ENCODE measurements at places on chromosomes 2 and 18.

- no peak for DNase-seq
Observed at GRCh38 chr2:99354070-99354469, 16.9 kb downstream of the EIF5B start.

- DNase-seq, result peak; percentile 29
Observed at GRCh38 chr2:144679942-144680341, 160.0 kb upstream of the ZEB2 start.

GRCh38 chr18:37694516-37694915, 128.9 kb upstream of the CELF4 start:
- no peak for DNase-seq

- DNase-seq, result peak; percentile 84
Observed at GRCh38 chr2:100260712-100261620, 61.3 kb downstream of the LONRF2 start.

GRCh38 chr2:237738255-237738654, 60.3 kb upstream of the RBM44 start:
- DNase-seq, result no peak

DNA sequence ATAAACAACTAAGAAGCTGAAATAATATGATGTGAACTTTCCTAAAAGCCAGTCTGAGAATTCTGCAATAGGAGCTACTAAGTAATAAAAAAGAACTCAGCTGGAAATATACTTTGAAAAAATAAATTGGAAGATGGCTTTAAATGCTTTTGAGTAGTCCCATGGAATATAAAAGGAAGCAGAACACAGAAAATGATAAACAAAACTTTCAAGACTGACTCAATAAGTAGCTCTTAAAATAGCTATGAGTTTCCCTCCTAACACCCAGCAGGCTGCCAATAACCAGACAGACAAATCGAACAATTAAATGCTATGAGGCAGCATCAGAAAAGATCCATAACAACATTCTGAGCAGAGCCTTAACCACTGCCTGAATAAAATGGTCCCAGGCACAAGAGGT, 319.9 kb downstream of the DPP10 start:
- no peak for DNase-seq

GRCh38 chr18:75167759-75168618, 41.0 kb downstream of the PTGR3 start:
- DNase-seq, result no peak

GRCh38 chr18:67589325-67589724, 72.8 kb upstream of the DSEL start:
- no peak for DNase-seq

- no peak for DNase-seq
Observed at GRCh38 chr2:73922681-73923080, 4.0 kb upstream of the DGUOK start.

DNA sequence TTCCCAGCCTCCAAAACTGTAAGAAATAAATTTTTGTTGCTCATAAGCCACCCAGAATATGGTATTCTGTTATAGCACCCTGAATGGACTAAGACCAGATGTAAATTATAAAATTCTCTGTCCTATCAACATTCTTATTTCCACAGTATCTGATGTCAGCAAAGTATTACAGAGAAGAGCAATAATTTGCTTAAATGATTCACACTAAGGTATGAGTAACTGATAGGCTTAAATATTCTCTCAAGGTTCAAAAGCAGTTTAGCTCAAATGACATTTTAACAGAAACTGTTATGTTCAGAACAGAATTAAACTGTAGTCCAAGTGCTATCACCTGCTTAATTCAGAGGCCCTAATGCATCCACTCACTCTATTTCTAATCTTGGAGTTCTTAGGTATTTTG, 12.8 kb downstream of the SESTD1 start:
- DNase-seq, result no peak

GRCh38 chr2:96831679-96832078, 12.1 kb downstream of the ANKRD23 start:
- DNase-seq, result no peak

DNA sequence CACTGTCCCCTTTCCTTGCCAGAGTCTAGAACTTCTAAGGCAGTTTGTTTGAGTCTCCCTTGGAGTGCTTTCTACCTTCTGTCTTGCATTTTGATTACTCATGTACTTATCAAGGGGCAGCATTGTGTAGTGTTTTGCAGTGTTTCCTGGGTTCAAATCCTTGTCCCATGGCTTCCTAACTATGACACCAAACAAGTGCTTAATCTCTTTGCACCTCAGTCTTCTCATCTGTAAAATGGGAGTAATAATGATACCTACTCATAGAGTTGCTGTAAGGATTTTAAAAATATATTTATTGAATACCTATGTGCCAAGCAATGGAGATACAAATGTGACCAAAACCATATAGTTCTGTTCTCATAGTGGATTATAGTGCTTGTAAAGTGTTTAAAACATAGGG, 105.5 kb upstream of the PKDCC start:
- DNase-seq, result no peak

- DNase-seq, result no peak
Observed at GRCh38 chr2:39994151-39994550, 215.1 kb upstream of the THUMPD2 start.

- DNase-seq, result no peak
Observed at GRCh38 chr2:9091811-9092210, 88.3 kb upstream of the MBOAT2 start.

DNA sequence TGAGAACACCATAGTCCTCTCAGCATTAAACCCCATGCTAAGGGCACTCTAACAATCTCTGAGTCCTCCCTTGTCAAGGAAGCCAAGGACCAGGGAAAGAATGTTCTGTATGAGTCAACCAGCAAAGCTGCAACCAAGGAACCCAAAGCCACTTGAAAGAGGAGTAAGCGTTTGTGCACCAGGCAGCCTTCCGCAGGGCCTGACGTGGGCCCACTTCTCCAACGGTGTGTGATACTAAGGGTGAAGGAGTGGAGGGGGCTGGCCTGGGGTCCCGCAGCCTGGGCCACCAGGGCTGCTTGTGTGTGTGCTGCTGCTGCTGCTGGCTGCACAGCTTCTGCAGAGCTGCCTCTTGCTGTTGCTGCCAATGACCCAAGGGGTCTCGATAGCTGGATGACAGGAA, 30.1 kb upstream of the GALNT14 start:
- no peak for DNase-seq

GRCh38 chr2:191319186-191319585, 74.0 kb downstream of the MYO1B start:
- DNase-seq, result no peak

- no peak for DNase-seq
Observed at GRCh38 chr18:48931680-48932461, 18.9 kb downstream of the SMAD7 start.

DNA sequence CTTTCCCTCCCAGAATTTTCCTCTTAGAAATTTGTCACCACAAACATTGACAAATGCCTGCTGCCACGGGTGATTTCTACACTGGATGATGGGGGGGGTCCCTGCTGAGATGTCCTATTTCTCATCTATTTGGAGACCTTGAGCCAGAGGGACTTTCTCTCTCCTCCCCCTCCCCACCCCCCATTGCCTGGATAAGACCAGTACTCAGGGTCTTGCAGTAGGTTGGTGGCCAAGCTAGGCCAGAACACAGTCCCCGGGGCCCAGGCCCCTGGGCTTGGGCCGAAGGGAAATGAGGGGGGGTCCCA, 560 bp upstream of the DUSP2 start:
- no peak for DNase-seq

DNA sequence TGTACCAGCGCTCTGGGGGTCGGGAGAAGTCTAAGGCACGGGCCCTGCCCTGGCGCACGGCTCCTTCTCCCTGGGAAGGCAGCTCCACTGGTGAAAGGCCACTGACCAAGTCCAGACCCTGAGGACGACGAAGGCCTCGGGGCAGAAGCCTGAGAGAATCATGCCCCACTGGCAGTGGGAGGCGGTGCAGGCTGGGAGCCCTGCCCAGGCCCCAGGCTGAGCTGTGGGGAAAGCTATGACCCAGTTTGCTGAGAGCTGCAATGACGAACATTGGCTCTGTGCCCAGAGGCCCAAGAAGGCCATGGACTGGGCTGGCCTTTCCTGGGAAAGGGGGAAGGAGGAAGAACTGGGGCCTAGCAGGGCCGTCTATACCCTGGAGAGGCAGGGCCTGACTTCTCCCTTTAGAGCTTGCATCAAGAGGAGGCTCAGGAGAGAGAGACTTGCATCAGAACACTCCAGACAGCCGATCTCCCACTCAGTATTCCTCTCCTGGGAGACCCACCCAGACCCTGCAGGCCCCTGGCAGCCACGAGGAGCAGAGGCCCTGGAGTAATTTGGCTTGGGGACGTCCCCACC, 32.9 kb downstream of the HS1BP3 start:
- DNase-seq, result peak; percentile 7

DNA sequence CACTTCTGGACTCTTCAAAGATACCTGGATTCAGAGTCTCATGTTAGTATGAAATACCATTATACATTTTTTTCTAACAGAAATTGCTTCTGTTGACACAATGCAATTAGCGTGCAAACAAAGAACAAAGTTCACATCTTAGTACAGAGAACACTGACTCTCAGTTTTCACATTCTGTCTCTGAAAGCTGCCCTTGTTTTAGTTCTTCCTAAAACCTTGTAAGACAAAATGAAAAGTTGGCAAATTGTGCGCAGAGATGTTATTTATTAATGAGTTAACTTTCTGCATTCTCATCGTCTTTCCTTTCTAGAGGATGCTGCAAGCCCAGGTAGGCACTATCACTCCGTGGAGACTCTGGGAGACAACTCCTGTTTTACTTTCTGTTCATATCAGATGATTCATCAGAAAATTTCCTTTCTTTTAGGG, 377.3 kb upstream of the POU3F3 start:
- no peak for DNase-seq

DNA sequence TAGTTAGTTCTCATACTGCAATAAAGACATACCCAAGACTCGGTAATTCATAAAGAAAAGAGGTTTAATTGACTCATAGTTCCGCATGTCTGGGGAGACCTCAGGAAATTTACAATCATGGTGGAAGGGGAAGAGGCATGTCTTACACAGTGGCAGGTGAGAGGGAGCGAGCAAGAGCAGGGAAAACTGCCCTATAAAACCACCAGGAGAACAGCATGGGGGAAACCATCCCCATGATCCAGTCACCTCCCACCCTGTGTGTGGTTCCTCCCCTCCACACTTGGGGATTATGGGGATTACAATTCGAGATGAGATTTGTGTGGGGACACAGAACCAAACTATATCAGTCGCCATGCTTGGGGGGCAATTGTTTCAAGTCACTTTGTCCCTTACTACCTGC, 1.1 kb upstream of the SSB start:
- DNase-seq, result no peak

DNA sequence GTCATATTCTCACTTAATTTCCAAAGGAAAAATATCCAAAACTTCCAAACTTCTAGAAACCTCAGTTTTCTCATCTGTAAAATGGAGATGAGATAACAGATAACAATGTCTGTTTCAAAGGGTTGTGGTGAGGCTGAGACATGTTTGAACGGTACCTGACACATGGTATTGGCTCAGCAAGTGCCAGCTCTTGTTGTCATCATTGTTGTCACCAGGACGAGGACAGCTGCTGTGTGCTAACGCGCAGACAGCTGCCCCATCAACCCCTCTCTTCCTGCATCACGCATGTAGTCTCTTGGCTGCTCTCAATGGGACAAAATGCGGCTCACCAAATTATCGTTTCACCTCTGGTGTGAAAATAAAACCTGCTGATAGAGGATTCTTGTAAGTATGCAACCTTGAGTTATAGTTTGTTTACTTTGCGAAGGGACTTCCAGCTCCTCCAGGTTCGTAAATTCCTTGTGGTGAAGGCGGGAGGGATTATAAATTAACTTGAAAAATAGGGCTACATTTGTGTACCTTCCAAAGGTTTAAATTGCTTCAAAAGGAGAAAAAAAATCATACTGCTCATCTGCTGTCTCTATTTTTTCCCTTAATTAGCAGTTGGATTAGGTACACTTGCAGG, 605.4 kb downstream of the BCL11A start:
- no peak for DNase-seq

DNA sequence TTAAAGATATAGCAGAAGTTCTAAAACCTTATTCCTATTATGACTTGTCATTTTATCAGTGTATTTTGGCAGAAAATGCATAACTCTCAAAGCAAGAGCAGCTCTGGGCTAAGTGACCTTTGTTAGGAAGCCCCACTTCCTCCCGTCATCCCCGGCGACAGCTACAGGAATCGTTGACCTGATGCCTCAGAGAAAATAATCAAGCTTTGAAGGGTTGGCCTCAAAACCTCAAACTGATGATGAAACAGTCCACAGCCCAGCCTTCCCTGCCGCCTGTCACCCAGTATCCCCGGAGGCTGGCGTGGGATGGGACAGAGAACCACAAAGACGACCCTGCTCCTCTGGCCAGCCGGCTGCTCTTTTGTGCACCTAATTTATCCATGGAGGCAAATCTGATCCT, 65.3 kb downstream of the KCNF1 start:
- no peak for DNase-seq

GRCh38 chr2:28360058-28360717, 32.5 kb upstream of the FOSL2 start:
- DNase-seq, result no peak

DNA sequence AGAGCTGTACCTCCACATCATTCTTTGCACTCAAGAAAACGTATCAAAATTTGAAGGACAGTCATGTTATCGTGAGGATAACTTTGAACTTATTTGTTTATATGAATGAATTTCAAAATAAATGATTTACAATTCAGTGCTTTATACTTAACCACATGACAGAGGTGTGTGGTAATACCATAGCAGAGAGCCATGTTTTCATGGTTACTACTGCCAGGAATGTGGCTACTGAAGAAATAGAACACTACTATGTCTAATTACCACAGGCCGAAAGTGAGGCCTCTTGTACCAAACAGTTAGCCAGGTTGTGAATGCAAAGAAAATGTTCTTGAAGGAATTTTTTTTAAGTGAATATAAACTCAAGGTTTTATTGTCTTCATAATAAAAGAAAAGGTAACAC, 49.2 kb downstream of the AAK1 start:
- DNase-seq, result no peak

GRCh38 chr2:9773903-9774239, 69.4 kb upstream of the TAF1B start:
- no peak for DNase-seq

GRCh38 chr2:207515671-207516070, 14.1 kb upstream of the CREB1 start:
- no peak for DNase-seq

Data from NCI-H146 (cell line).